ENCODE measurements at places on chromosomes 4 and X.

DNA sequence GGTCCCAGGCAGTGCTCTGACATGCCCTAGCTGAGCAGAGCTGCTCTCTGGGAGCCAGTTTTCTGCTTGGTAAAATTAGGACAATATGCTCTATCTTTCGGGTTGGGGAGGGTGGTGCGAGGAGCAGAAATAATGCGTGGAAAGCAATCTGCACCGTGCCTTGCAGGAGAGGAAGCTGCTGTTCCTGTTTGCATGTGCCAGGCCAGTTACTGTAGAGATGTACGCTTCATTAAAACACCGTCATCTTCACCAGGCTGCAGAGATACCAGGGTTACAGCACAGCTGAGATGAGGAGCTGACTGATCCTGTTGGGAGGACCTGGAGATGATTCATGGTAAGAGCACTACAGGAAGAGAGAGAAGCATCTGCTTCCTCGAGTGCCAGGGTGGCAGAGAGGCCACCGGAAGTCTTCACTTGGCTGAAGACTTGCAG is 29.5 kb upstream of the IRF2 start:
- peak; percentile 63 for DNase-seq

DNA sequence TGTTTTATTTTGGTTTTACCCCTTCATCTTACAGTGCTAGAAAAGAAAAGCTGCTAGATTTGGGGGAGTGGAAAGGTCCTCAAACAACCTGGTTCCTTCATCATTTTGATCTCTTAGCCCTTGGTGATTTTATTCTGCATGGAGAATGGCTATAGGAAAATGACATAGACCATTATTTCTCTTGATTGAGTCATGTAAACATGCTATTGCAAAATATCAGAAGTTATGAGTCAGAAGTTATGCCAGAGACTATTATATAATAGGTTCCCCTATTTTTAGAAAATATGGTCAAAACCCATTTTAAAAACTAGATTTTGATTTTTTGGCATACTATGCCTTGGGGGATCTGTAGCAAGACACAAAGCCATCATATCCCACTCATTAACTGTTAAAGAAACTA is 83.7 kb upstream of the FAM9C start:
- peak; percentile 41 for DNase-seq

- no peak for DNase-seq
Observed at GRCh38 chrX:136684120-136684519, 36.2 kb downstream of the CD40LG start.

- DNase-seq = no peak
Observed at GRCh38 chr4:56618734-56619133, 62.4 kb downstream of the HOPX start.

- no peak for DNase-seq
Observed at GRCh38 chr4:129839687-129840086, 743.7 kb downstream of the C4orf33 start.
